ENCODE measurements at places on chromosomes 3 and 15. TPM values are rescaled to one million over a fixed set of nuclear protein-coding genes. Genes with fewer than 3 reads are reported as not detected.

PDE8A gene
- 33.9 TPM for total RNA-seq

SEMA3B gene
- total RNA-seq, result 13.2 TPM

RTP1 gene
- total RNA-seq, result under 0.01 TPM

LPP gene
- 33.3 TPM for total RNA-seq

TPRG1 gene
- 0.15 TPM for total RNA-seq

C3orf49 gene
- total RNA-seq, result not detected

VPS39 gene
- 32.3 TPM for total RNA-seq

ZNF639 gene
- 14.9 TPM for total RNA-seq

PTX3 gene
- 809 TPM for total RNA-seq

CCNB2 gene
- total RNA-seq, result 10.1 TPM

LRTM1 gene
- not detected for total RNA-seq

PLSCR5 gene
- not detected for total RNA-seq

NANOGP8 gene
- not detected for total RNA-seq

DUOXA1 gene
- 0.59 TPM for total RNA-seq

GPR62 gene
- total RNA-seq, result not detected

RTP3 gene
- total RNA-seq, result not detected

IQCH gene
- total RNA-seq, result 1.3 TPM

ITIH1 gene
- not detected for total RNA-seq

TFRC gene
- 543 TPM for total RNA-seq

CSNK1G1 gene
- 23.1 TPM for total RNA-seq

All from smooth muscle cell of the coronary artery (primary cell).